ENCODE measurements at places on chromosomes 12 and 14.

GRCh38 chr12:76555797-76556196 is 3.8 kb downstream of the OSBPL8 start:
- no peak for DNase-seq

- DNase-seq = no peak
Measured at GRCh38 chr12:79360936-79361335, 329.8 kb downstream of the PAWR start.

- no peak for DNase-seq
Measured at GRCh38 chr12:30533558-30534265, 162.0 kb downstream of the IPO8 start.

DNA sequence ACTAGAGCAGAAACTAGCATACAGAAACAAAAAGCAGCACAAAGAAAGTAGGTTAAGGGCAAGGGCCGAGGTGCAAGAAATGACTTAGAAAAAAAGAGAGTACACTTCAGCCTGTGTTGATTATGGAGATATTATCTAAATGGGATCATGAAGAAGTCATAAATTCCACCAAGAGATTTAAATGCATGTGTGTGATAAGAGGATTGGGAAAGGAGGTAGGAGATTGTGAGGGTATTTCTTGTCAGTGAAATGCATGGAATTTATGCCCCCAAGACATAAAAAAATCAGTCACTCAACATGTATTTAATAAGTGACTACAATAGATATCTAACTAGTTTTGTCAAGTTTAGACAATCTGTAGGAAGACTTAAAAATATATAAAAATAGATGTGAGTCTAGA is 976.2 kb upstream of the LRFN5 start:
- no peak for DNase-seq

GRCh38 chr12:54579696-54580333 is 8.6 kb downstream of the PPP1R1A start:
- DNase-seq = peak; percentile 95

- no peak for DNase-seq
Measured at GRCh38 chr14:101217080-101217463, 313.6 kb upstream of the RTL1 start.

GRCh38 chr12:19764408-19764807 is 325.1 kb downstream of the AEBP2 start:
- DNase-seq = no peak

DNA sequence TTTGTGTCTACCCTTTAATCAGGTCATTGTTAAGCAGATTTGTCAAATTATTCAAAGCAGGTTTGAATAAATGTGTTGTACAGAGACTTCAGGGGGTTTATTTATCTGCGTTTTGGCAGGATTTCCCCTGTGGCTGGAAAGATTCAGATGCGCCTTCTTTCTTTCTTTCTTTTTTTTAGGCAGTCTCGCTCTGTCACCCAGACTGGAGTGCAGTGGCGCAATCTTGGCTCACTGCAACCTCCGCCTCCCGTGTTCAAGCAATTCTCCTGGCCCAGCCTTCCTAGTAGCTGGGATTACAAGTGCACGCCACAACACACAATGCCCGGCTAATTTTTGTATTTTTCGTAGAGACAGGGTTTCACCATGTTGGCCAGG is 6.3 kb upstream of the NANOGNB start:
- no peak for DNase-seq

GRCh38 chr12:110338754-110339153 is 57.7 kb downstream of the ATP2A2 start:
- no peak for DNase-seq

GRCh38 chr12:108337235-108338223 is 1.6 kb downstream of the CMKLR1 start:
- no peak for DNase-seq
